Astrocyte (in vitro differentiated cells and primary cell): ENCODE measurements at places on chromosomes 6 and 20.
A peak's percentile ranks its signal among the peaks of the same experiment; 100 is the strongest.

- H3K27ac ChIP-seq, result no peak overlapping the region
Observed at GRCh38 chr20:46767127-46767761, 57.8 kb downstream of the SLC2A10 start.

DNA sequence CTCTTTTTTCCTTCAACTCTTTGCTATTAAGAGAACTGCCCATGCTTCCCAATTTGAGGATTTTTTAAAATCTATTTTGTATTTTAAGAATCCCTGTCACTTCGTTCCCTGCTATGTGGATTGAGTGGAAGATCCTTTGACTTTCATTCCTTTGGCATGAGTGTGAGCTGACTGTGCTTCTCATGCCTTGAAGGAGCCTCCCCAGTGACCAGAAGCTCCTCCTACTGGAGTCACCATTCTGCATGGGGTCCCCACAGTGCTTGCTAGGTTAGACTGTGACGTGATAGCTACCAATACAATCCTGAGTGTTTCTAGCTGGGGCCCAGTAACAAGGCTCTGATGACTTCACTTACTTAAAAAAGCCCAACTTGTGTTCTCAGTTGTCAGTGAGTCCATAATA lies 104.4 kb upstream of the LAMP5 start:
- peak; percentile 90 for DNase-seq
- peaks cover 24% of the 10 kb centered on the region for H3K4me1 ChIP-seq
- H3K4me3 ChIP-seq, result no peak overlapping the region
- no peaks in the 10 kb centered on the region for H3K27me3 ChIP-seq
- peak overlapping the region; percentile 68 for H3K27ac ChIP-seq

- no peaks in the 10 kb centered on the region for H3K36me3 ChIP-seq
- no peaks in the 10 kb centered on the region for H3K27me3 ChIP-seq
Observed at GRCh38 chr6:7086488-7086887, 21.3 kb upstream of the RREB1 start.

- H3K27me3 ChIP-seq, result no peaks in the 10 kb centered on the region
- peak; percentile 94 for DNase-seq
- peak overlapping the region; percentile 88 for H3K4me3 ChIP-seq
- H3K4me1 ChIP-seq, result peaks cover 45% of the 10 kb centered on the region
Observed at GRCh38 chr6:151390276-151390850, 996 bp downstream of the ZBTB2 start.

- no peak overlapping the region for H3K4me3 ChIP-seq
- H3K36me3 ChIP-seq, result no peaks in the 10 kb centered on the region
- no peak overlapping the region for H3K27ac ChIP-seq
- H3K27me3 ChIP-seq, result no peaks in the 10 kb centered on the region
Observed at GRCh38 chr6:71727632-71728294, 158.6 kb upstream of the RIMS1 start.

GRCh38 chr20:13953227-13953626 lies 37.2 kb downstream of the SEL1L2 start:
- no peaks in the 10 kb centered on the region for H3K36me3 ChIP-seq
- no peak overlapping the region for H3K27ac ChIP-seq
- H3K4me1 ChIP-seq, result no peaks in the 10 kb centered on the region
- no peaks in the 10 kb centered on the region for H3K27me3 ChIP-seq
- H3K4me3 ChIP-seq, result no peak overlapping the region

DNA sequence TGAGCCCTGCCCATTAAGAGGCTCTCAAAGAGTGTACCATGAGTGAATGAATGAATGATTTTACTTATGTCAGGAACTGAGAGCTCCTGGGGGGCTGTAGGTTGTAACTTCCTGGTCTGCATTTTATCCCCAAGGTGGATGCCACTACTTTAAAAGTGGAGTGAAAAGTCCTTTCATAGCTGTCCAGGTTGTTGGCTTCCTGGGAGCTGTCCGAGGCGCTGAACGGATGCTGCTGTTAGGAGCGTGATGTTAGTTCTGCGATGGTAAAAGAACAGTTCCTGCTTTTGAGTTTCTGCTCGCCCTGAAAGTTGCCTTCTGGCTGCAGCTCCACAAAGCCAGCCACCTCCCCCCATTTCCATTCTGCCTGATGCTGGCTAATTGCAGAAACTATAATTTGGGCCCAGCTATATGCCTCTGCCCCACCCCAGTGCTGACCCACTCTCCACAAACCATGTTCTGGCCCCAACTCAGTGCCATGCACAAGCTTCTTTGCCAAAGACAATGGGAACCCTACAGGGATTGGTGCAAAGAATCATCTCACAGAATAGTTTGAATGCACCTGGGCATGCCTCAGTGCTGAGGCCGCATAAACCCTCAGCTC lies 330.9 kb upstream of the CDH4 start:
- peak; percentile 25 for DNase-seq
- H3K4me1 ChIP-seq, result no peaks in the 10 kb centered on the region
- no peaks in the 10 kb centered on the region for H3K36me3 ChIP-seq
- no peaks in the 10 kb centered on the region for H3K27me3 ChIP-seq
- H3K27ac ChIP-seq, result no peak overlapping the region
- H3K4me3 ChIP-seq, result no peak overlapping the region

GRCh38 chr20:62030834-62031434 lies 34.7 kb downstream of the TAF4 start:
- H3K27ac ChIP-seq, result no peak overlapping the region
- no peak for DNase-seq
- no peak overlapping the region for H3K4me3 ChIP-seq
- peaks cover 10% of the 10 kb centered on the region for H3K4me1 ChIP-seq
- H3K36me3 ChIP-seq, result no peaks in the 10 kb centered on the region

GRCh38 chr6:22081709-22082108 lies 215.1 kb downstream of the PRL start:
- no peaks in the 10 kb centered on the region for H3K4me1 ChIP-seq
- no peaks in the 10 kb centered on the region for H3K36me3 ChIP-seq
- H3K27me3 ChIP-seq, result no peaks in the 10 kb centered on the region
- H3K27ac ChIP-seq, result no peak overlapping the region

DNA sequence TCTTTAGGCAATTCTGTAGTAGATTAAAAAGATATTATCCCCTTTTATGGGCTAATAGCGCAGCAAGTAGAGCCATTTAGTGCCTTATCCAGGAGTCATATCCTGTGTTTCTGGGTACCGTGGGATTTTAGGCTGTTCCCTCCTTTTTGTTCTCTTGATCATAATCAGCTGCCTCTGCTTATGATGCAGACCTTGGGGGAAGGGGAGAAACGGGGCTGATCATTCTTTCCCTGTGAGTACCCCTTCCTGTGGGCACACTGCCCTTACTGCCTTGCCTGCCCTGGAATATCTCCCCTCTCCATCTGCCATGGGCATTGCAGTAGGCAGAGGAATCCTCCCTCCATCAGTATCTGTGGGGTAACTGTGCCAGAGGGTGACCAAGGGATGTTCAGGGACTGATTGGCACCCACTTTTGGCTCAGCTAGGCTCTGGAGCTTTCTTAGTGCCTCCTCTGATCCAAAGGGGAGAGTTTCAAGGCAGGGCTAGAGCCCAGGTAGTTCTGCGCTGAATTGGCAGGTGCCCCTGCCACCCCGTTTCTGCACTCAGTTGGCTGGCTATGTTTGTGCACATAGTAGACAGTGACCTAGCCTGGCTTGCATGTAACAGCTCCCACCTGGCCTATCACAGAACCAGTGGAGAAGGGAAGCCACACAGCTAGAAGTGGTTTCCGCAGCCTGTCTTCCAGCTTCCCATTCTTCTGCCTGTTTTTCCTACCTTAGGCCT lies 103.3 kb downstream of the FIG4 start:
- DNase-seq, result peak; percentile 75
- H3K27ac ChIP-seq, result peak overlapping the region; percentile 89
- H3K4me3 ChIP-seq, result no peak overlapping the region
- peaks cover 39% of the 10 kb centered on the region for H3K4me1 ChIP-seq
- H3K27me3 ChIP-seq, result no peaks in the 10 kb centered on the region

- H3K4me1 ChIP-seq, result no peaks in the 10 kb centered on the region
- no peak for DNase-seq
- no peaks in the 10 kb centered on the region for H3K27me3 ChIP-seq
- H3K4me3 ChIP-seq, result no peak overlapping the region
- peaks cover 3% of the 10 kb centered on the region for H3K36me3 ChIP-seq
Observed at GRCh38 chr6:90573624-90574023, 13.2 kb downstream of the MAP3K7 start.

- H3K27me3 ChIP-seq, result peaks cover 50% of the 10 kb centered on the region
- no peaks in the 10 kb centered on the region for H3K36me3 ChIP-seq
- H3K4me1 ChIP-seq, result no peaks in the 10 kb centered on the region
- H3K4me3 ChIP-seq, result no peak overlapping the region
Observed at GRCh38 chr20:37566590-37567330, 39.1 kb upstream of the BLCAP start.

- H3K27me3 ChIP-seq, result no peaks in the 10 kb centered on the region
- no peak overlapping the region for H3K4me3 ChIP-seq
- no peak overlapping the region for H3K27ac ChIP-seq
- H3K4me1 ChIP-seq, result no peaks in the 10 kb centered on the region
Observed at GRCh38 chr20:48875914-48876240, 45.6 kb upstream of the ARFGEF2 start.

GRCh38 chr6:163355426-163355991 lies 59.0 kb upstream of the QKI start:
- peaks cover 23% of the 10 kb centered on the region for H3K4me1 ChIP-seq
- H3K4me3 ChIP-seq, result peak overlapping the region; percentile 47
- H3K27me3 ChIP-seq, result no peaks in the 10 kb centered on the region
- no peaks in the 10 kb centered on the region for H3K36me3 ChIP-seq
- H3K27ac ChIP-seq, result peak overlapping the region; percentile 71

- DNase-seq, result no peak
- H3K4me3 ChIP-seq, result peak overlapping the region; percentile 71
- peak overlapping the region; percentile 63 for H3K27ac ChIP-seq
- no peaks in the 10 kb centered on the region for H3K4me1 ChIP-seq
- no peaks in the 10 kb centered on the region for H3K27me3 ChIP-seq
- H3K36me3 ChIP-seq, result no peaks in the 10 kb centered on the region
Observed at GRCh38 chr6:157380458-157380778, 572 bp upstream of the ZDHHC14 start.

DNA sequence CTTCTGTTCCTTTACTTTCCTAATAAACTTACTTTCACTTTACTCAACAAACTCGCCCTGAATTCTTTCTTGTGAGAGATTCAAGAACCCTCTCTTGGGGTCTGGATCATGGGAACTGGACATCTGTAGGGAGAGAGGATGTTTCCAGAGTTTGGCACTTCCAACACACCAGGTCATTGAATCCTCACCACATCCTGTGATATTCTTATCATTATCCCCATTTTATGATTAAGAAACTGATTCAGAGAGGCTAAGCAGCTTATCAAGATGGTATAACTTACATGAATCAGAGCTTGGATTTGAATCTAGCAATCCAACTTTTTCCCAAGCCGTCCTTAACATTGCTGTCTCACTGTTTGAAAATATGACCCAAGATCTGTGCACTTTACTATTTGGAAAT lies 15.5 kb downstream of the PPIL6 start:
- no peaks in the 10 kb centered on the region for H3K27me3 ChIP-seq
- no peak overlapping the region for H3K27ac ChIP-seq
- no peaks in the 10 kb centered on the region for H3K36me3 ChIP-seq
- H3K4me3 ChIP-seq, result no peak overlapping the region
- peaks cover 7% of the 10 kb centered on the region for H3K4me1 ChIP-seq
- peak; percentile 25 for DNase-seq

DNA sequence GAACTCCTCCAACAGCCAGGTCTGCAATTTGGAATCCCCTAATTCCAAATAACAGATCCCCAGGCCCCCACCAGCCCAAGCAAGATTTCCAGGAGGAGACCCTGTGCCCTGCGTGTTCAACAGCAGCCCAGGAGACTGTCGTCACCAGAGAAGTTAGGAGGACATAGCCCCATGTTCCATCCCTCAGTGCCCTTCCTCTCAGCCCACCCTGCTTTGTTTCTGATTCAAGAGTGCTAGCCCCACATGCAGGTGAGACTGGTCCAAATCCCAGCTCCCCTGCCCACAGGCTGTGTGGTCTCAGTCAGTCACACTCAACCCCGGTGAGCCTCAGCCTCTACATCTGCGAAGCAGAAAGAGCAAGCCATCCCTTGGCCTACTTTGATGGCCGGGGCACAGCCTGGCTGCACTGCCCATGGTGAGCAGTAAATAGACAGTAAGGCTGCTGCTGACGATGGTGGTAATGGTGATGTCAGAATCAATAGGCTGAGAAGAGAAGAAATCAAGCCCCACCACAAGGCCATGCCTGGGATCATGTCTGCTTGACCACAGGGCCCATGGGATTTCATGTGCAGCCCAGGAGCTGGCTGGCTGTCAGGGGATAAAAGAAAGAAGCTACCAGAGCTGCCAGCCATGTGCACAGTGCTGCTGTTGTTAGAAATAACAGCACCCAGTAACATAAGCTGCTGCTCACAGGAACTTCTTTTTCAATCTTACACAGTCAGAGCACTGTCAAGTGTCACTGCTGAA lies 51.5 kb upstream of the NXT1 start:
- H3K27ac ChIP-seq, result no peak overlapping the region
- H3K27me3 ChIP-seq, result no peaks in the 10 kb centered on the region
- DNase-seq, result no peak
- H3K4me3 ChIP-seq, result no peak overlapping the region

DNA sequence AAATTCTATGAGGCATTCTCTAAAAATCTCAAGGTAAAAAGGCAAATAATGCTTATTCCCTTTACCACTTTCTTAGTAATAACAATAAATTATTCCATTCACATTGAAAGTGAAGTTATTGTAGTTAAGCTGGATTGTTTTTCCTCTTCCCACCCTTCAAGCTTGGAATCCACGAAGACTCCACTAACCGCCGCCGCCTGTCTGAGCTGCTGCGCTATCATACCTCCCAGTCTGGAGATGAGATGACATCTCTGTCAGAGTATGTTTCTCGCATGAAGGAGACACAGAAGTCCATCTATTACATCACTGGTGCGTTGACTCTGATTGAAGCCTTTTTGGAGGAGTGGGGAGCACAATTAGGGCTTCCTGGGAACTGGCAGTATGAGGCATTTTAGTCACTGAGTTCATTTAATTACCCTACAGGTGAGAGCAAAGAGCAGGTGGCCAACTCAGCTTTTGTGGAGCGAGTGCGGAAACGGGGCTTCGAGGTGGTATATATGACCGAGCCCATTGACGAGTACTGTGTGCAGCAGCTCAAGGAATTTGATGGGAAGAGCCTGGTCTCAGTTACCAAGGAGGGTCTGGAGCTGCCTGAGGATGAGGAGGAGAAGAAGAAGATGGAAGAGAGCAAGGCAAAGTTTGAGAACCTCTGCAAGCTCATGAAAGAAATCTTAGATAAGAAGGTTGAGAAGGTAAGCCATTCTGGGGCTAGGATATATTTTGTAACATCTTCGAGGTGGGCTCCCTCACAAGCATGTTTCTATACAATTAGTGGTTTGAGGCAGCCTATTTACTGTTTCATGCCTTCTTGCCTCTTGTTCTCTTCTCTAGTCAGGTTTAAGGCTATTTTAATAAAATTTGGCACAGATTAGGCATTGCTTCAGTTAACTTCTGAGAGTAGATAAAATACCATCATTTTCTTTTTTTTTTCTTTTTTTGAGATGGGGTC lies 4.9 kb downstream of the HSP90AB1 start:
- H3K36me3 ChIP-seq, result peaks cover 60% of the 10 kb centered on the region
- peaks cover 22% of the 10 kb centered on the region for H3K4me1 ChIP-seq
- H3K27ac ChIP-seq, result no peak overlapping the region

DNA sequence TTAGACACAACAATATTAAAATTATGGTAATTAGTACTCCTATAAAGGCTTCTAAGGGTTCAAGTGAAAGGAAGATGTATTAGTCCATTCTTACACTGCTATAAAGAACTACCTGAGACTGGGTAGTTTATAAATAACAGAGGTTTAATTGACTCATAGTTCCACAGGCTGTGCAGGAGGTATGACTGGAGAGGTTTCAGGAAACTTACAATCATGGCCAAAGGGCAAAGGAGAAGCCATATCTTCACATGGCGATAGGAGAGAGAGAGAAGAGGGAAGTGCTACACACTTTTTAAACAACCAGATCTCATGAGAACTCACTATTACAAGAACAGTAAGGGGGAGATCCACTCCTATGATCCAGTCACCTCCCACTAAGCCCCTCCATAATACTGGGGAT lies 52.9 kb downstream of the TINAG start:
- H3K4me3 ChIP-seq, result no peak overlapping the region
- H3K27ac ChIP-seq, result no peak overlapping the region
- no peaks in the 10 kb centered on the region for H3K36me3 ChIP-seq
- no peak for DNase-seq
- H3K4me1 ChIP-seq, result no peaks in the 10 kb centered on the region
